Amygdala (tissue), 56 donors: ENCODE measurements at places on chromosomes 7 and 10.

GRCh38 chr7:95004618-95005247, 97.3 kb downstream of the PPP1R9A start:
- no peak for DNase-seq

DNA sequence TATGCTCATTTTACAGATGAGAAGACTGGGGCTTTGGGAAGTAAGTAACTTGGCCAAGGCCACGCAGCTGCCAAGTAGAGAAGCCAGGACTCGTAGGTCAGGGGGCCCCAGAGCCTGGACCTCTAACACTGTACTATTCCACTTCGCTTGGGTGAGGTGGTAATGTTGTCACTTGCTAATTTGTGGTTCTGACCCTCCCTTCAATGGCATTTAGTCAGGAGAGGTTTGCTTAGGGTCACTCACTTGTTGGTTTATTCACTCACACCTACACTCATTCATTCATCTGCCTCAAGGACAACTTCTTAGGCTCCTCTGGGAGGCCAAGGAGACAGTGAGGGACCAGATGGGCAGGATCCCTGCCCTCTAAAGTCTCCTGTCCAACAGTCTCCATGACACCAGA, 21.3 kb downstream of the BTBD16 start:
- no peak for DNase-seq

DNA sequence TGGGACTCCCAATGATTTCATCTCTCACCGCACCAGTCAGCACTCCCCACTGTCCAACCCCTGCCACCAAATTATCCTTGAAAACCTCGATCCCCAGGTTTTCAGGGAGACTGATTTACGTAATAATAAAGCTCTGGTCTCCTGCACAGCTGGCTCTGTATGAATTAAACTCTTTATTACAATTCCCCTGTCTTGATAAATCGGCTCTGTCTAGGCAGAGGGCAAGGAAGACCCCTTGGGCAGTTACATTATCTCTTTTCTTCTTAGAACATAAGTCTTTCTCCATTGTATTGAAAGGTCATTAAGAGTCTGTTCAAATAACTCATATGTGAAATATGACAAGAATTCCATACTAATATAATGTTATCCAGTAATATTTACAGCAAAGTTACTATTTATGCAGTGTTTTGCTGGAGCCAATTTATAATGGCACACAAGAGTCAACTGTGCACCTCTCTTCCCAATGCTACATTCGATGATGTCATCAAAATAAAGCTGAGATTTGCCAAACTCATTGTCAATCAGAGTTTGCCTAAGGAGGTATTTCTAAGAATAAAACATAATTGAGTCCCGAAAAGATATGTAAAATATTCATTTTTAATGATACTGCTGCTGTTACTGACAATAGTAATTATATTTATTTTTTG, 1297.2 kb upstream of the LRRTM3 start:
- no peak for DNase-seq

DNA sequence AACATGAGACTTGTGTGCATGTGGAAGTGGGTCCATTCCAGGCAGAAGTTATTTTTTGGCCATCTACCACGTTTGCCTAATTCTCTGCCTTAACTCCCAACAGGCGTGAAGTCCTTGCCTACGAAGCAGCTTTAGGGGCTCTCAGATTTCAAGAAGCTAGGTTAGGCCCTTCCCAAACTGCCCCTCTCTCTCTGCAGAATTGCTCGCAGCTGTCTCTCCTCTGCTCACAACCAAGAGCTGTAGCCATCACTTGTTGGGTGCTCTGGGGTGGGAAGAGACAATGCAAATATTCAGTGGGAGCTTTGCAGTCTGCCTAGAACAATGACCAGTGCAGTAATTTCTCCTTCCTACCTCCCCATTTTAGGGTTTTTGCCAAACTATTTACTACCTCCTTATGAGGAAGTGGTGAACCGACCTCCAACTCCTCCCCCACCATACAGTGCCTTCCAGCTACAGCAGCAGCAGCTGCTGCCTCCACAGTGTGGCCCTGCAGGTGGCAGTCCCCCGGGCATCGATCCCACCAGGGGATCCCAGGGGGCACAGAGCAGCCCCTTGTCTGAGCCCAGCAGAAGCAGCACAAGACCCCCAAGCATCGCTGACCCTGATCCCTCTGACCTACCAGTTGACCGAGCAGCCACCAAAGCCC, 24.9 kb downstream of the CYP17A1 start:
- no peak for DNase-seq

DNA sequence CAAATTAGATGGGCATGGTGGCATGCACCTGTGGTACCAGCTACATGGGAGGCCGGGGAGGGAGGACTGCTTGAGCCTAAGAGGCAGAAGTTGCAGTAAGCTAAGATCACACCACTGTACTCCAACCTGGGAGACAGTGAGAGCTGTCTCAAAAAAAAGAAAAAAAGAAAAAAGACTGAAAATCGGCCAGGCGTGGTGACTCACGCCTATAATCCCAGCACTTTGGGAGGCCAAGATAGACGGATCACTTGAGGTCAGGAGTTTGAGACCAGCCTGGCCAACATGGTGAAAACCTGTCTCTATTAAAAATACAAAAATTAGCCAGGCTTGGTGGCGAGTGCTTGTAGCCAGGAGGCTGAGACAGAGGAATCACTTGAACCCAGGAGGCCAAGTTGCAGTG, 11.9 kb downstream of the RNF216 start:
- no peak for DNase-seq

- DNase-seq, result no peak
Measured at GRCh38 chr10:59580026-59580863, 129.4 kb downstream of the SLC16A9 start.

GRCh38 chr7:46545790-46546189, 624.7 kb upstream of the IGFBP3 start:
- DNase-seq, result no peak

DNA sequence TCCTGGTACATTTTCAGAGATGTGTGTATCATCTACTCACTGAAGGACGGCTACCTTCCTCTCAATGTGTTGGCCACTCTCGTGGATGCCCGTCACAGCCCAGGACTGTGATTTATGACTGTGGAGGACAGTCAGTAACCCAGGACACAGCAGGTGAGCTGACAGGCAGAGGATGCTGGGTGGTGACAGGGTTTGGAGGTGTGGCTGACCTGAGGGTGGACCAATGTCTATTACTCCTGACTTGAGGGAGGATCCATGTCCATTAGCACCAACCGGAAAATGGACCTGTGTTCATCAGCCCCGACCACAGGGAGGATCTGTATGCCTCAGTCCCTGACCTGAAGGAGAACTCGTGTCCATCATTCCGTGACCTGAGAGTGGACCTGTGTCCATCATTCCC, 96.1 kb downstream of the ADCY1 start:
- no peak for DNase-seq

DNA sequence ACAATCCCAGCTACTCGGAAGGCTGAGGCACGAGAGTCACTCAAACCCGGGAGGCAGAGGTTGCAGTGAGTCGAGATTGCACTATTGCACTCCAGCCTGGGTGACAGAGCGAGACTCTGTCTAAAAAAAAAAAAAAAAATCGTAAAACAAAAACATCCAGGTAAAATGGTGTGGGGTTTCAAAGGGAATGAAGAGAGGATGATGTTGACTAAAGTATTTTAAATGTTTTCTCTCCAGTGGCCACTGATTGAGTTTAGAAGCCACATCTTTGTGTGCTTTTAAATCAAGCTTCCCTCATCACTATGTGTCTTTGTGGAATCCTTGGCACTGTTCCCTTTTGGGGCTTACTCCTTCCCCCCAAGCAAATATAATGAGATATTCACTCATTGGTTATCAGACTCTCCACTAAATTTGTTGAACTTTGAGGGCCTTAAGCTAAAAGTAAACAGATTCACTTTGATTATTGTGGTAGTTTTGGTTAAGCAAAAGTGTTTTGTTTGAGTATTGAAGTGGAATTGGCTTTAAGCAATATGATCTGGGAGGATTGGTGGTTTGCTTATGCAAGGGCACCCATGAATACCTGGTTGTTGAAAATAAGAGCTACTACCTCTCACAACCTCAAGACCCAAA, 162.9 kb downstream of the CDK14 start:
- no peak for DNase-seq

- no peak for DNase-seq
Measured at GRCh38 chr7:24980534-24981170, 674 bp upstream of the OSBPL3 start.

DNA sequence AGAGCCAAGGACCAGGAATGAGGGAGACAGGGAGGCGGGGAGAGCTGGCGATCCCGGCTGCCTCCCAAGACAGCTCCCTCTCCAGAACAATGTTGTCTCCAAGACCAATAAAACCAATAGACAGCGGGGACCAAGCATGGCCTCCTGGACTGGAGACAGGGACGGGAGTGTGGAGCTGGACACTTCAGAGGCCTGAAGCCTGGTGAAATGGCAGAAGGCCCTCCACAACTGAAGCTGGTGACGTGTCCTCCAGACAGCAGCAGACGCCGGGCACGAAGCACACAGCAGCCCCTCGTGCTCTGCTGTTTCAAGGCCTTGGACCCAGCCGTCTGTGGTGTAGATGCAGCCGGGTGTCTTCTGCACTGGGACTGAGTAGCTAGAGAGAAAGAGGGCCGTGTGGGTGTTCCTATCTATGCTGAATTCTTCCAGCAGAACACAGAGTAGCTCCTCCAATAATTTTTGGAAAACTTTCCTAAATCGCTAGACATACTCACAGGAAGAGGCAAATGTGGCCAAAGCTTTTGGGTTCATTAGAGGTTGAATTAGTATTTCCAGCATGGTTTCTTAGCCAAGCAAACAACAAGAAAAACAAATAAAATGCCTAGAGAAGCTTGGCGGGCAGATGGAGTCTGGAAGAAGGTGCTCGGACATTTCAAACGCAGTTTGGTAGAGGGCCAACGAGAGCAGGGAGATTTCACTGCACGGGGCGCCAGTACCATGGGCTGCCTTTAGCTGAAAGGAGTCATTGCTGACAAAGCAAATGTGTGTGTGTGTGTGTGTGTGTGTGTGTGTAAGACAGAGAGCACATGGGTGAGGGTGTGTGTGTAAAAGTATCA, 570.4 kb downstream of the TCERG1L start:
- peak; percentile 30 for DNase-seq

DNA sequence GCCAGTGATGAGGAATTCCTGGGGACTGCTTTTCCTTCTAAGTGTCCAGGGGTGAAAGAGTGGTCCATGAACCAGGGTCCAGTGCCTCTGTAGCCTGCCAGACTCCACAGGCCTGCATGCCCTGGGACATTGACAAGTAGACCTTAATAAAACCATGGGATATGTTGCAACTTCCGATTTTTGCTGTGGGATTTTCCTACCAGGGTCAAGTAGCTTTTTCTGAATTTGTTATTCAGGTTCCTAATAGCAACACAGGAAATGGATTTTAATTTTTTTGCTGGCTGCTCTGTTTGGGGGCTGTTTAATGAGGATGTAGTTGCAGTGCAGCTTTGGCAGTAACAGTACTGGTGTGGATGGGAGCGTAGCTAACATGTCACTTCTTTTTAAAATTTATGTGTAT, 42.1 kb downstream of the WBP1L start:
- DNase-seq, result no peak

DNA sequence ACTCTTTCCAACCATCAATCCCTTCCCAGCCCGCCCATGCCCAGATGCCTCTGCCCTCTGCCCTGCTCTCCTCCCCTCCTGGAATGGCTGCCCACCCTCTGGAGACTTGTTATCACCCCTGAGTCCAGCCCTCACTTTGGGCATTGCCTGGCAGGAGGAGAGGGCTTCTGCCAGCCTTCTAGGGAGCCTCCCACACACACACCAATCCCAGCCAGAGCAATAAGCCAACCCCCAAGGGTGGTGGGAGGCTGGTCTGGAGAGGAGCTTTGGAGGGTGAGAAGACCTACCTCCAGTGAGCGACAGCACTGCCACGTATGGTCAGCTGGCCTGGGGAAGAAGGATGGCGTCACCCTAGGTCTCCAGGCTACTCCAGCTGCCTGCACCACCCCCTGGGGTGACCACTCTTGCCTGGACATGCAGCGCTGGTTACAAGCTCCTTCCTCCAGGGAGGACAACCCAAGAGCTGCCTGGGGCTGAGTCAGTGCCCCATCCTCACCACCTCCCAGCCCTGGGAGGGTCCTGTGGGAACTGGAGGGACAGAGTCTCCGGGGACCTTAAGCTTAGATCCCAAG, 8.4 kb downstream of the C10orf105 start:
- no peak for DNase-seq

GRCh38 chr7:128321044-128321422, 22.7 kb downstream of the RBM28 start:
- DNase-seq, result no peak

DNA sequence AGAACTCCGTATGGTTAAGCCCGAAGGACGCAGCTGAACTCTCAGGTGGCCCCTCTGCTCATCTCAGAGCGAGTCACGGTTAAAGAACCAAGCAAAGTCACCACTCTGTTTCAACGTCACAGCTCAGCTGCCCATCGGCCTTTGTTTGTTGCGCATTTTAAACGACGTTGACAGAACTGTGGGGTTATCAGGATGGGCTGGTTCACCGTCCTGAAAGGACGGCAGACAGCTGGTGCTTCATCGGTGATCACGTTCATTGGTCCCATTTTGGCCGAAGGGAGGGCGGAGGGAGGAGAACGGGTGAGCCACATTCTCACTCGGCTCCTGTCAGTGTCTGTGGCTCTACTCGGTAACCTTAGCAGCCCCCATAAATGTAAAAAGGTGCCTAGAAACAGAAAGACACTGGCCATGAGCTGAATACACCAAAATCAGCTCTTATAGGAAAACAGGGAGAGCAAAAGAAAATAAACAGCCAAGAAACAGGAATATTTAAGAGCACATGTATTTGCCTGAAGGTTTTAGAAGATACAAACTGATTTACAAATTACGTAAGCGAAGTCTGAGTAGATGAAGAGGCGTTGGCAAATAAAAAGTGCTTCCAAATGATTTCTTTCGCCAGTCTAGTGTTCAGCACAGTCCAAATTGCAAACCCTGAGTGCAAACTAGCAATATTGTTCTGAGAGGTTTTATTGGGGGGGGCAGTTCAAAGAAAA, 8.4 kb downstream of the PRKAG2 start:
- DNase-seq, result no peak
